ENCODE measurements at places on chromosomes 2 and 18.

GRCh38 chr2:69983392-69983966 is 22.0 kb upstream of the ASPRV1 start:
- DNase-seq: no peak

- DNase-seq: peak; percentile 35
These were observed 77.7 kb downstream of the GULP1 start for GRCh38 chr2:188369365-188369764.

GRCh38 chr2:149442346-149442745 is 112.0 kb downstream of the LYPD6 start:
- no peak for DNase-seq

- peak; percentile 92 for DNase-seq
These were observed 31.3 kb downstream of the ACKR3 start for GRCh38 chr2:236600892-236601291.

- no peak for DNase-seq
These were observed 74.0 kb downstream of the MYO1B start for GRCh38 chr2:191319186-191319585.

- no peak for DNase-seq
These were observed 45.7 kb upstream of the FAM171B start for GRCh38 chr2:186648130-186648529.

DNA sequence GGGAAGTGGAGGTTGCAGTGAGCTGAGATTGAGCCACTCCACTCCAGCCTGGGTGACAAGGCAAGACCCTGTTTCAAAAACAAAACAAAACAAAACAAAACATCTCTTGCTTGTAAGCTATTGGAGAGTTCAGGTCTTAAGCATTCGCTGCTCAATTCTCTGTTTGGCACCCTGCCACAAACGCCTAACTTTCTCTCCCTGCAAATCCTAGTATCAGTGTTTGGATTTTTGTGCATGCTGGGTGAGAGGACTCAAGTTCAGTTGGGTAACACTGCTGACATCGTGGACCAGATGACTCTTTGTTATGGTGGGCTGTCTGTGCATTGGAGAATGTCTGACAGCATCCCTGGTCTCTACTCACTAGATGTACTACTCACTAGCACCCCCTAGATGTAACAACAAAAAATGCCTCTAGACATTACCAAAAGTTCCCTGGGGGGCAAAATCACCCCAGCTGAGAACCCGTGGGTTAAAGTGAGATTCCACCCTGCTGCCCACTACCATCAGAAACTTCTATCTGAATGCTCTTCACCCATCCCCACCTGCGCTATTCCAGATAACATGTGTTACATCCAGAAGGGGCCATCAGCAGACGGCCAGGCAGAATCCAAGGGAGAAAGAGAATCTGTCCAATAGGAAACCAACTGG is 50.9 kb downstream of the CACNB4 start:
- DNase-seq: peak; percentile 45

GRCh38 chr2:115584507-115584906 is 1142.1 kb downstream of the DPP10 start:
- DNase-seq: no peak

GRCh38 chr2:126827371-126827770 is 71.3 kb upstream of the TEX51 start:
- no peak for DNase-seq

Data from NCI-H2171 treated with DMSO at 0.1 percent for 48 hours (cell line).